ENCODE measurements at places on chromosomes 2 and 18. TPM values are rescaled to one million over a fixed set of nuclear protein-coding genes. Genes with fewer than 3 reads are reported as not detected.

Gene PROM2
- 100 TPM for total RNA-seq

Gene DNAJC5G
- not detected for total RNA-seq

Gene PLGLB2
- total RNA-seq = 0.20 TPM

Gene TMEM37
- total RNA-seq = 6.0 TPM

Gene FZD7
- total RNA-seq = 3.0 TPM

Gene HOXD13
- not detected for total RNA-seq

Gene TGOLN2
- 31.0 TPM for total RNA-seq

Gene CAVIN2
- 8.7 TPM for total RNA-seq

Gene EVX2
- total RNA-seq = not detected

Gene TMEM200C
- total RNA-seq = 0.12 TPM

DNA sequence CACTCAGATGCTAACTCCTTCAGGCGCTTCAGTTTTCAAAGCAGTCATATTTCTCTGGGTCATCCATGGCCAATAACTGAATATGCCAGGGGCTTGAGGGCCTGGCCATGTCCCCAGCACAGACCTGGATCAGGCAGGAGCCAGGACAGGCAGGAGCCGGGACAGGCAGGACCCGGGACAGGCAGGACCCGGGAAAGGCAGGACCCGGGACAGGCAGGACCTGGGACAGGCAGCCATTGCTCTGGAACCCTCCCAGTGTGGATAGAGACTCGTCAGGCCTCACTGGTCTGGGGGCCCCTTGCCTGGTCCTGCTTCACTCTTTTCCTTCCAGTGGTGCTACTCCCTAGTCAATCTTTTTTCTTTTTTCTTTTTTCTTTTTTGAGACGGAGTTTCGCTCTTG is 117.5 kb upstream of the TEX51 start:
- ATAC-seq = no peak

- no peak for ATAC-seq
Observed at GRCh38 chr2:212428681-212429478, 109.7 kb downstream of the ERBB4 start.

GRCh38 chr2:234615643-234616356 is 118.9 kb upstream of the ARL4C start:
- no peak for ATAC-seq

DNA sequence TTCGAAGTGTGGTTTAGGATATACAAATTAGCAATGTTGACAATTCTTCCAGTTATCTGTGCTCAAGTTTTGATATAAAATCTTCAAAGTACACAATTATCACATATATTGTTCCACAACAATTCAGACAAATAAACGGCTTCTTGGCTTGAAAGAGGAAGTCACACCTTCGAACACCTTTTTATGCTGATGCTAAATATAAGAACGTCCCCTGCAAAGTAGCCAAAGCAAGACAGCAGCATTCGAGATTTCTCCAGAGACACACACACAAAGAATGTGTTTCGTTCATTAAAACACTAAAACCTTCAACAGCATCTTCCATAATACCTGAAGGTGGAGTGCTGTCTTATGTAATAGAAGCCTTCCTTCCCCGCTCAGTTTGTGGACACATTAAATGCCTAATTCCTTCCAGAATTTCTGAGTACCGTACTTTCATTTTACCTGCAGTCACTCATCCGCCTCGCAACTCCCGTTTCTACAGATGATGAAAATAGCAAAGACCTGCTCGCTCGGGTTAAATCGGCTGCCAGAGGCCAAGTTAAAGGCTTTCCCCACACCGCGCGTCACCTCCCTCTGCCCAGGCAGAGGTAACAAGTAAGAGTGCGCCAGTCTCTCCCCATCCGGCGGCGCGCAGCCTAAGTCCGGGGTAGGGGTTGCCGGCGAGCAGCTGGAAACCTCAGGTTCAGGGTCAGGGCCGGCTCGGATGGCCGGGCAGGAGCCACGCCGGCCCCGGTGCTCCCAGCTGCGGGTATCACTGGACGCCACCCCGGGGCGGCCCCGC is 847 bp downstream of the SERPINE2 start:
- ATAC-seq = peak; percentile 57

DNA sequence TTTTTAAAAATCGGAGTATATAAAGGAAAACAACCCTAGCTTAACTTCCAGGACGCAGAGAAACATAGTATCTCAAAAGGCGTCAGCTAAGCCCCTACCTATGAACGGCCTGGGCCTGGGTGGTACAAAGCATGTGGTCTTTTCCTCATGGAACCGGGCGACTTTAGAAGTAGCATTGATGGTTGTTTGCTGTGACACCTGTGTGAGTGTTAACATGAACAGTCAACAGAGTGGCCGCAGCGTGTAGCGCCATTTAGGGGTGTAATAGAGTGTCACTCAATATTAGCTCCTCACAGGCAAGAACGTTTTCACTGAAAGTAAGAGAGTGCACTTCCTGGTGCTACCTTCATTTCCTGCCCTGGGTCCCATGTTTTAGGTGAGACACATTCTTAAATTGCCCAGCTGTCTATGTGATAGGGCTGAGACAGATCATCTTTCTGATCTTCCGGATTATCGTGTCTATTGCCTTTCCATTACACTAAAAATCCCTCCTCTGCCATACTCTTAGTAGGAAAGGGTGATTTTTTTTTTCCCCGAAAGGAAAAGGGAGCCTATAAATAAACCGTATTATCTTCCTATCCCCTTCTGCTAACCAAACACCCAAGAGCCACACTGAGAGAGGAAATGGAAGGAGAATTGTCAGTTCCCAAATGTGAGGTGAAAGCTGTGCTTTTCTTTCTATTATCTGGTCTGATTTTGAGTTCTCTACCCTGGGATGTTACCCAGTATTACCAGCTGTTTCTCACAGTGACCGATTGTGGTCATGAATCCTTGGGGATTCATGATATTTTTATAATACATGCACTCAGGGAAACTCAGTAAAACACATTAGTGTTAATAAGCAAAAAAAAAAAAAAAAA is 1.3 kb downstream of the GORASP2 start:
- ATAC-seq = peak; percentile 52

DNA sequence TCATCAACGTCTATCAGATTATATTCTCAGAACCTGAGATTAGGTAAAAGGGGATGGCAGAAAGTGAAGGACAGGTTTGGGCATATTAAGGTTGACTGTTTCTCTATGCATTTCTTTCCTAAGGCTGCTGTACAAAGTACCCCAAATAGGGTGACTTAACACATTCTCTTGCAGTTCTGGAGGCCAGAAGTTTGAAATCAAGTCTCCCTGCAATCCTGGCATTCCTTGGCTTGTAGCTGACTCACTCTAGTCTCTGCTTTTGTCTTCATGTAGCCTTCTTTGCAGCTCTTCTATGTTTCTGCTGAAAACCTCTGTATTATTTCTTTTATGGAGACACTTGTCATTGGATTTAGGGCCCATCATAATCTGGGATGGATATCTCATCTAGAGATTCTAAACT is 364.3 kb downstream of the PLCL1 start:
- ATAC-seq = no peak

- ATAC-seq = no peak
Observed at GRCh38 chr2:231390667-231391066, 4.8 kb upstream of the B3GNT7 start.

DNA sequence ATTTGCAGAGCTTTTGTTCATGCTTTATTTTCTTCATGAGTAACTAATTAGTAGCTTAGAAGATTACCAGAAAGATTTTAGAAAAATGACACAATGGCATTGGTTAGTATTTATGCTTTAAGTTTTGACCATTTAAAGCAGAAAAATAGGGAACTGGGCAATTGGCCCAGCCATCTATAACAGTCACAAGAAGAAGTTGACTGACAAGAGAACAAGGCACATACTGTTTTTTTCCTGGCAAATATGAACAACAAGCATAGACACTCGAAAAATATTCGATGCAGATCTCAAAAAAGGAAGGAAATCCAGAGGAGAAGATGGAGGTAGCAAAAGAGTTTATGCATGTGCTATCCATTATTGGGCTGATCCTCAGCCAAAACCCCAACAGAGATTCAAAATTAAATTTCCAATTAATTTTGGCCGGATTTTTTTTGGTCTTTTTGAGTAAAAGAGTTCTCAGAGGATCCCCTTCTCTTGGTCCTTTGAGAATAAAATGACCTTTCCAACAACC is 200.8 kb upstream of the SLC35G4 start:
- no peak for ATAC-seq

DNA sequence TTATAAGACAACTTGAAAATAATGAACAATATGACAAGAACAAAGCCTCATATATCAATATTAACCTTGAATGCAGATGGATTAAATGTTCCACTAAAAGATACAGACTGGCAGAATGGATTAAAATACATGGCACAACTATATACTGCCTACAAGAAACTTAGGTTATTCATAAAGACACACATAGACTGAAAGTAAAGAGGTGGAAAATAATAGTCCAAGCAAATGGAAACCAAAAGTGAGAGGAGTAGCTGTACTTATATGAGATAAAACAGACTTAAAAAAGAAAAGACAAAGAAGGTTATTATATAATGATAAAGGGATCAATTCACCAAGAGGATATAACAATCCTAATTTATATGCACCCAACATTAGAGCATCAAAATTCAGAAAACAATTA is 18.2 kb downstream of the LMAN1 start:
- no peak for ATAC-seq

- ATAC-seq = no peak
Observed at GRCh38 chr2:43469713-43470112, 126.1 kb downstream of the THADA start.

DNA sequence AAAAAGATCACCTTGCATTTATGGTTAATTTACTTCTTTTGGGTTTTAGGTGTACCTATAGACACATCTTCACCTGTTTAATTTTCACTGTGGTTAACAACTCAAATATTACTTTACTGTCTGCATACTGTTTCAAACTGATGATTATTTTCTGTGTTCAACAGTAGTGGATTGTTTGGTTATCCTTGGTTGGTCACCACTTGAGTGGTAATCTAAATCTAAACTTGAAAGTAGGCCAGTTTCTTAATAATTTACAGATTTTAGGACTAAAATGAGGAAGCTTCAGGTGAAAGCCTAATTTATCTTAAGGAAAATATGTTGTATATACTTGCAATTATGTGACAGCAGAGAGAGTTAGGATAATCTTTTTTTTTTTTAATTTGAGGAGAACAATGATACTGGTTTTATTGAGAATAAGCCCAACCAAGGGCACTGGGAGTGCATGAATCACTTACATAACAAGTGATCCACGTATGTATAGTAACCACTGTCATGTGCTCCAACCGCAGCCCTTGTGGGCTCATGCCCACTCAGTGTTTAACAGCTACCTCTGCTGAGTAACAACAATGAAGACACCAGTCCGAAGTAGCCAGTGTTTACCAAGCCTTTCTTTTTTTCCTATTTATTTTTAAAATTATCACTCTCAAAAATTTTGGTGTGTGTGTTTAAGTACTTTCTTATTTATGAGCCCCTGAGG is 31.0 kb upstream of the WDSUB1 start:
- no peak for ATAC-seq

- ATAC-seq = no peak
Observed at GRCh38 chr18:36149514-36150289, 20.0 kb downstream of the ELP2 start.

- ATAC-seq = no peak
Observed at GRCh38 chr18:56327191-56327885, 311.1 kb downstream of the TXNL1 start.

GRCh38 chr2:133801946-133802345 is 233.7 kb upstream of the NCKAP5 start:
- ATAC-seq = no peak

- no peak for ATAC-seq
Observed at GRCh38 chr2:139798391-139798790, 1018.2 kb upstream of the NXPH2 start.

DNA sequence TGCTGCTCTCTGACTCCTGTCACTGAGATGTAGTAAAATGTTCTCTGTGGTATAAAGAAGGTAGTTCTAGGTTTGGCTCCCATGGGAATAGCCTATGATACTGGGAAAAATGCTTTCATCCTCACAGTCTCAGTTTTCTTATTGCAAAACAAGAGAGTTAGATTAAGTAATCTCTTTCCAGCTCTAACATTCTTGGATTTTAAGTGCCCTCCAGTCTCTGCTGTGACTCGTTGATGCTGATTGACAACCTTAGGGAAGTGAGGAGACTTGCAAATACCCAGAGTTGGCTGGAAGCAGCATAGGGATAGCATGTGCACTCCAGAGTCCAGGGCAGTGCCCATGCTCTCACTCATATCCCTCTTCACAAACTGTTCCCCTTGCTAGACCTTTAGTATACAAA is 534.9 kb downstream of the SLC4A3 start:
- ATAC-seq = no peak

DNA sequence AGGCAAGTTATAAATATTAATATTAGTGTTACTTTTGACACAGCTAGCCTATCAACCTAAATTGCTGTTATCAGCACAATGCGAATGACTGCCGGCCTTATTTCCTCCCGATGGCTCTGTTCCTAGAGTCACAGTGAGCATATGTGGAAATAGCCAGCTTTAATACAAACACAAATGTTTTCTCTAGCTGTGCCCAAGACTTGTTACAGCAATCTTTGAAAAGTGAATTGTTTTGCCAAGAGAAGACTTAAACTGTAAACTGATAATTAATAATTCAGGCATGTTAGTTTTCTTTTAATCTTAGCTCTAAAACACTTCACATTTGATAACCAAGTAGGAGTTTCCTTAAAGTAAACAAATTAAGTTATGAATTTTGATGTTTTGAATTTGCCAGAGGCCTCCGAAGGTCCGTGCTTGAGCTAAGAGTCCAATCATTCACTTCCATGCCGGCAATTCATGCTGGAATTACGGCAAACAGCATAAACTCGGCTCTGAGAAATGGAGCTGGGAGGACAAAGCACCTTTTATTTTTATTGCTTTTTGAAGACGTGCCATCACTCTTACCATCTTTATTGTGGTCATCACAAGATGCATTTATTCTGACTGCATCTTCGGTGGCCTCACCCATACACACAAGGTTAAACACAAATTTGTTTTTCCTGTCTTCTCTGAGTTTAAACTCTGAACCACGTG is 184.5 kb upstream of the CWC22 start:
- no peak for ATAC-seq

DNA sequence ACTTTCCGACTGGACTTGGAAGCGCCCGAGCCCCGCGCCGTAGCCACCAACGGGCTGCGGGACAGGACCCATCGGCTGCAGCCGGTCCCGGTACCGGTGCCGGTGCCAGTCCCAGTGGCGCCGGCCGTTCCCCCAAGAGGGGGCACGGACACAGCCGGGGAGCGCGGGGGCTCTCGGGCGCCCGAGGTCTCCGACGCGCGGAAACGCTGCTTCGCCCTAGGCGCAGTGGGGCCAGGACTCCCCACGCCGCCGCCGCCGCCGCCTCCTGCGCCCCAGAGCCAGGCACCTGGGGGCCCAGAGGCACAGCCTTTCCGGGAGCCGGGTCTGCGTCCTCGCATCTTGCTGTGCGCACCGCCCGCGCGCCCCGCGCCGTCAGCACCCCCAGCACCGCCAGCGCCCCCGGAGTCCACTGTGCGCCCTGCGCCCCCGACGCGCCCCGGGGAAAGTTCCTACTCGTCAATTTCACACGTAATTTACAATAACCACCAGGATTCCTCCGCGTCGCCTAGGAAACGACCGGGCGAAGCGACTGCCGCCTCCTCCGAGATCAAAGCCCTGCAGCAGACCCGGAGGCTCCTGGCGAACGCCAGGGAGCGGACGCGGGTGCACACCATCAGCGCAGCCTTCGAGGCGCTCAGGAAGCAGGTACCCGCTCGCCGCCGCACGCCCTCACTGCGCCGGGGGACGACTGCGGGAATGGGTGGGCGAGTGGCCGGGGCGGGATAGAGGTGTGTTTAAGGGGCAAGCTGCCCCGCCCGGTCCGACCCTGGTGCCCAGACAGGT is 713 bp downstream of the ATOH8 start:
- no peak for ATAC-seq

Data from esophagus mucosa (tissue), 1 donor.